Activated T-cell treated with anti-CD3 and anti-CD28 coated beads, Interleukin-2, amount 50 U/mL, for 72 hours (primary cell): ENCODE measurements at places on chromosomes 5 and 9.

GRCh38 chr5:100519075-100519474 lies 16.1 kb upstream of the FAM174A start:
- DNase-seq, result no peak

- DNase-seq, result no peak
Measured at GRCh38 chr5:14675865-14676300, 11.4 kb downstream of the OTULIN start.

- no peak for DNase-seq
Measured at GRCh38 chr5:149904977-149905376, 39.6 kb downstream of the PDE6A start.

- no peak for DNase-seq
Measured at GRCh38 chr5:148730270-148730669, 75.9 kb upstream of the HTR4 start.

DNA sequence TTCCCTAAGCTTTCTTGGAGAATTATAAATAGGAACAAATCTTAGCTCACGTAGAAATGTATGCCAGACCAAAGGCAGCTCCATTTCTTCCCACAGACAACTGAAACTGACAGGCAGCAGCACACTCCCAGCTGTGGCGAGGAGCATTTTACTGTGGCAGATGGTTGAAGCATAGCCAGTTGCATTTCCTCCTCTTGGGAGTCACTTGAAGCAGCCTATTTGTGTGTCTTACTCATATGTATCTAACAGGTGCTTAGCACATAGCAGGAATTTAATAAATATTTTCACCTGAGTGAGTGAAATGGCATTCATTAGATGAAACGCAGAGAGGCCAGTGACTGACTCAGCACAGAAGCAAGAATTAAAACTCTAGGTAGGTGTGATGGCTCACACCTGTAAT lies 12.3 kb upstream of the MTMR12 start:
- DNase-seq, result no peak

GRCh38 chr5:137231540-137231939 lies 267.6 kb downstream of the SPOCK1 start:
- no peak for DNase-seq

DNA sequence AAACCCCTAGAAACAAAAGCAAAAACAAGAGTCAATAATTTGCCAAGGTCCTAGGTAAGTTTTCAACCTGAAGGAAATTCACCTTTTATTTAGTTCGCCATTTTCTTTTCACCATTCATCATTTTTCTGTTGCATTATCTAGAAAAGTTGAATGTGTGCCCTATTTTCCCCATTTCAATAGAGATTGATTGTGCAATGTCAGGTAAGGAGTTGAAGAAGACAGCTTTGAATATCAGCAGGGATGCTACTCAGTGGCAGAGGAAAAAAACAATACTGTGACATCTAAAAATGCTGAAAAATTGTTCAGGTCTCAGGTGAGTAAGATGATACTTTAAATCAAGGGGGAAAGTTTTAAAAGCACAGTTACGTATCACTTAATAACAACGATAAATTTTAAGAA lies 813.7 kb downstream of the DTWD2 start:
- DNase-seq, result no peak

- no peak for DNase-seq
Measured at GRCh38 chr5:36836831-36837230, 39.7 kb upstream of the NIPBL start.

DNA sequence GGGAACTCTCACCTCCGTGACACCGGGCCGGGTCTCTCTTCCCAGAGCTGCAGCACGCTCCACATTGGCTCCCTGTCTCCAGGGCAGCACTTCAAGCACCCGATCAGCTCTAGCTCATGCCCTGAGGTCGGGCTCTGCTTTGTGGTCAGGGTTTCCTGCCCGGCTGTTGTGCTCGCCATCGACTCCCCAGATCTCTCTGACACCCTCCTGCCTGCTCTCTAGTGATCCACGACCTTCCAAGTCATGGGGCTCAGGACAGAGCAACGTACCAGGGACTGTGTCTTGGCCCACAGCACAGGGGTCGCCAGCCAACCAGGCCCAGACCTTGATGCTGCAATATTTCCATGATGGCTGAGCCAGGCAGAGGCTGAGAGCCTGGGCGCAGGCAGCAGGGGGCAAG lies 45.1 kb downstream of the PRRT1B start:
- no peak for DNase-seq

- peak; percentile 52 for DNase-seq
Measured at GRCh38 chr9:15135164-15135792, 171.7 kb downstream of the TTC39B start.

DNA sequence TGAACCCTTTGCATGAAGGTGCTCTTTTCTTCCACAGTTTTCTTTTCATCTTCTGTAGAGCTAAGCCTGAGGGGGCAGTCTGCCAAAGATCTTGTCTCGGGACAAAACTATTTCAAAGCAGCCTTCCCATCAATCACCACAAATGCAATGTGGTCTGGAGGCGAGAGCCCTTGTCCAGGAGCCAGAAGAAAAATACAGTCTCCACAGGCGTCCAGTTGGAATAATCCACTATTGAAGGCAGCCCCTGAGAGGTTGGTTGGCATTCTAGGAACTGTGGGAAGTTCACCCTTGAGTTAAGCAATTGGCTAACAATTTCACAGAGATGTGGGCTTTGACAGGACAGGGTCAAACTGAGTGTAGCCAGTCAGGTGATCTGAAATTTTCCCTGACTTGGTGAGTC lies 72.0 kb downstream of the SEMA6A start:
- DNase-seq, result no peak

- peak; percentile 60 for DNase-seq
Measured at GRCh38 chr5:14869668-14870164, 1.9 kb downstream of the ANKH start.

DNA sequence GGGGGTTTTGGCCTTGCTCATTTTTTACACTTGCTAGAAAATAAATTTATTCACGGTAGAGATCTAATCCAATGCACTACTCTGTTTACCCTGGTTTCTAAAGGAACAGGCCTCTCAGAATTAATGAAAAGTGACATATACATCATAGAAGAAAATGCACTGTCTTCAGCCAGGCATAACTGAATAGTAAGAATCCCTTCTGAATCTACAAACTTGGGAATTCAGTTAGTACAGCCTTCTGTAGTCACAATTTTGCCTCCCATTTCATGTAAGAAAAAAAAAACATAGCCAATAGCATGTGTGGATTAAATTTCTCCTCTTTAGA lies 197.3 kb downstream of the CAAP1 start:
- DNase-seq, result no peak
